Heart left ventricle (tissue), 16 donors: ENCODE measurements at places on chromosomes 3 and 15.

GRCh38 chr3:136023264-136023978 lies 57.9 kb downstream of the PPP2R3A start:
- DNase-seq: no peak

GRCh38 chr15:55695432-55695831 lies 47.5 kb downstream of the PRTG start:
- no peak for DNase-seq

- no peak for DNase-seq
These were observed 816.6 kb downstream of the EPHA3 start for GRCh38 chr3:89923921-89924610.

GRCh38 chr15:29860872-29861271 lies 38.6 kb upstream of the TJP1 start:
- DNase-seq: no peak

DNA sequence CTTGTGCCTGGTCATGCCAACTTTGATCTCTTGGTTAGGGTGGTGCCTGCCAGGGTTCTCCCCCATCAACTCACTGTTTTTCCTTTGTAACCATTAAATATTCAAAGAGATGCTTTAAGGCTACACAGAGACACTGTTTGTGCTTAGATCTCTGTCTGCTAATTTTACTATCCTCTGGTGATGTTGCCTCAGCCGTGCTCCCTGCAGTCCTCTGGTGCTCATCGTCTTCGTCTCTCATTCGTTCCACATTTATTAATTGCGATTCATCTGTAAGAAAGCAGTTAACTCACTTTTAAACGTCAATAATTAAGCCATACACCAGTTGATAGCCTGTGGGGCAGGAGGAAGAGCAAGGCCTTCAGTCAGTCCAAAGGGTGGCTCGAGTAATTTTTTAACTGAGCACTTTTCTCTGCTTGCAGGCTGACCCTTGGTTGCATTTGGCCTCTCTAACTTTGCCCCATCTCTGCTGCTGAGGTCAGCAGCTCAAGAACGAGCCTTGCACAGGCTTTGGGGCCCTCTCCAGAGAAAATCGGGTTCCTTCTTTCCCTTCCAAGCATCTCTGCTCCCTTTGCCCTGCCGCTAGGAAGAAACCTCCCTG lies 62.9 kb downstream of the KLF15 start:
- DNase-seq: no peak

DNA sequence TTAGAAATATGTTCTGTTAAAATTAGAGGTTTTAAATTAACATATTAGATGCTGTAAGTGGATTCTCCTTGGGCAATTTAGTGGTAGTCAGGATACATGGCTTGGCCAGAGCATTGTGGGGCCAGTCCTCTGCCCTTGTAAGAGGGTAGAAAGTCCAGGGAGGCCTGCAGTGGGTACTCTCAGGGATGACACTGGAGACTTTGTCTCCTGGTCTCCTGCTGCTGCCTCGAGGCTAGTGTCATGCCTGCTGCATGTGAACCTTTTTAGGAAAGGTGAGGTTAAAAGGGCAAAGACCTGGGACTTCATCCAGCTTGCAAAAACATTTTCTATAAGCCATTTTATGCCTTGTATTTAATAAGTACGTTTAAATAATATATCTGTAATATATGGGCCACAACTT lies 96.8 kb upstream of the PROK2 start:
- no peak for DNase-seq

- DNase-seq: no peak
These were observed 258.3 kb downstream of the IL5RA start for GRCh38 chr3:2851835-2852234.
